Vagina (tissue), 2 donors: ENCODE measurements at places on chromosomes 6 and 20. TPM values are rescaled to one million over a fixed set of nuclear protein-coding genes. Genes with fewer than 3 reads are reported as not detected.

Gene SPDEF
- total RNA-seq = not detected

GRCh38 chr6:131433927-131434326, 139.1 kb upstream of the ARG1 start:
- DNase-seq = no peak

DNA sequence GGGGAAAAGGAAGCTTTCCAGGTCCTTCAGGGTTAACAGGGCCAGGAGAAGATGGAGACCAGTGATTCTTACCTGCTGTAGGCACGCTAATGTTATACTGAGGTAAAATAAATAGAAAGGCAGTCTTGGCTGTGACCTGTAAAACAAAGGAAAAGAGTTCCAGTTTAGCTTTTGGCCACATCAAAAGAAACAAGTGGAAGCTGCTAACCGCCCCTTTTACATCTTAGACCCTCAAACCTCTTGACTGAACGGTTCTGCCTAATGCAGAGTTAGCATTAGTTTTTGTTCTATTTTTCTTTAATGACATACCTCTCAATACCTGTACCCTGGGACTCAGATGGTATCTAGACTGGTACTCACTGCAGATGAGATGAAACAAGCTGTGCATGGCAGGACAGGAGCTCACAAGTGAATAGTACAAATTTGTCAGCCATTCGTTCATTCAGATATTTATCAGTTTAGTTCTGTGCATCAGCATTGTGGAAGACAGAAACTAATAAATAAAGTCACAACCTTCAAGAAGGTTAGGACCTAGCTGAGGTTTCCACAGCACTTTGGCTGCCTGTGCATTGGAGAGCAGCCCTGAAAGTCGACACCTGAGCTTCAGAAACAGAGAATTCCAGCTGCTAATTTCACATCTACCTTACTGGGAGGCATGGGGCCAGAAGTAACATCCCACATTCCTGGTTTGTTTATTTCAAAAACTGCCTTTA, 41.0 kb downstream of the TRAM2 start:
- DNase-seq = no peak

Gene MEI4
- total RNA-seq = not detected

DNA sequence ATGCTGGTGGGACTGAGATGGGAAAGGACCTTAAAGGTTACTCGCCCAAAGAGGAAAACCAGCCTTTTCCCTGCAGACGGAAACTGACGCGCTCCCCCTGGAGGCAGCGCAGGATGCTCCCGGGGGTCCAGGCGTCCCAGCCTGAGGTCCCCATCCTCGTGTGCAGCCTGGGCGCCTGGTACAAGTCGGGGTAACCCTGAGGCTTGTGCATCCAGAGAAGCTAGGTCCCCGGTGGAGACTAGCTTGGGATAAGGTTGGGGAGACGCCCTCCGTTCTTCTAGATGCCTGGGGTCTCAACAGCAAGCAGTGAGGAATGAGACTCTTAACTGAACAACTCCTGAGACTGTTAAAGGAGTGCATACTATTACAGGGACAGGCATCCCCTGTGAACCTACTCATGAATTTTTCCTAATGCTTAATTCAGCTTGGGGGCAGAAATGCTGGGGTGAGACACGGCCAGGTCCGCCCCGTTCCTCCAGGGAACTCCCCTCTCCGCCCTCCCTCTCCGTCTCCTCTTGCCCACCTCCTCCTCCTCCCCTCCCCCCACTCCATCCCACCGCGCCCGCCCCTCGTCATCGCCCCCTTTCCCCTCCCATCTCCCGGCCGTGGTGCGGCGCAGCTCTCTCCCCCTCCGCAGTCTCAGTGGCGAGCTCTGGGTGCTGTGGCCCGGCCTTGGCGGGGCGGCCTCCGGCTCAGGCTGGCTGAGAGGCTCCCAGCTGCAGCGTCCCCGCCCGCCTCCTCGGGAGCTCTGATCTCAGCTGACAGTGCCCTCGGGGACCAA, at the start of gene PRSS35:
TSS of gene PRSS35 (plus strand) at position 634 of the 781 bp plus-strand sequence. CDS start 10,908 bp downstream, outside the sequence.
- DNase-seq = no peak

DNA sequence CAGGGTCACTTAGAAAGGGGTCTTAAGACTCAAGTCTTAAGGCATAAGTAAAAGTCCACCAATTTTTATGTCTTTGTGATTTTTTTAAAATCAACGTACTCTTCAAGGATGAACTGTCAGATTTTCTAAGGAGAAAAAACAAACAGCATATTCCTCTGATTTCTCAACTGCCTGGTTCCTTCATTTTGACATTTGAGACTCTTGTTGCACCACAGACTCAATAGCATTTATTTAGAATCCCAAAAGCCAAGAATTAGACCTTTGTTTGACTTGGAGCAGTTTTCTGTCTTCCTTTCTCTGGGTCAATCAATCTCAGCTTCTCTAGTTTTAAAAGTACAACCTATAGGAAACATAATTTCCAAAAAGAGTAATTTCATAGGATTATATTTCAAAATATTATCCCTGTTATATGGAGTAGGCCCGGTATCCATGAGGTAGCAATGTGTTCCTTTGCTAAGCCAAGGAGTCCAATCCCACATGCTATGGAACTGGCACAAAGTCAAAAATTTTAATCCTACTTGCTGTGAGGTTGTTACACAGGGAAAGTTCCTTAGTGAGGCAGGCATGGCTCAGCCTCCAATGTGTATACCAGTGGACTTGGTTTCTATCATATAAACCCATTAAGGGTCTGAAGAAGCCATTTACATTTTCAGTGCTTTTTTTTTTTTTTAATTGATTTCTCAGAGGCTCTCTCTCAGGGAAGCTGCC, 405.7 kb downstream of the KIF16B start:
- no peak for DNase-seq
